ENCODE measurements at places on chromosomes 3 and 15.
A peak's percentile ranks its signal among the peaks of the same experiment; 100 is the strongest.

- no peak for DNase-seq
Measured at GRCh38 chr15:93942269-93942694, 289.1 kb upstream of the MCTP2 start.

DNA sequence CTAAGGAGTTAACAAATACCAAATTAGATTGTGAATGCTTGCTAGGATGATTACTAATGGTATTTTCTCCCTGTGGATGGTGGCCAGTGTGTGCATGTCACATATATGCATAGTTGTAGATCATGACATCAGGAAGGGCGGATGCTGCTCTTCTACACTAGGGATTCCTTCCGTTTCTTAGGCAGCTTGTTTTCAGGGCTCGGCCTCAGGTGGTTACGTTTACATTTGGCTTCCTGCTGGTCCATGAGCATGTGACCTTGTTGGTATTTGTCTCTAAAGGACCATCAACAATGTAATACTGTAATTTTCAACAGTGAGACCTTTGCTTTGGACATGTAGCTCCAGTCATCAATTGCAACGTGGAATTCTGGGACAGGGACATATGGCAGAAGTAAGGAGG, 221.4 kb downstream of the NR1D2 start:
- no peak for DNase-seq

DNA sequence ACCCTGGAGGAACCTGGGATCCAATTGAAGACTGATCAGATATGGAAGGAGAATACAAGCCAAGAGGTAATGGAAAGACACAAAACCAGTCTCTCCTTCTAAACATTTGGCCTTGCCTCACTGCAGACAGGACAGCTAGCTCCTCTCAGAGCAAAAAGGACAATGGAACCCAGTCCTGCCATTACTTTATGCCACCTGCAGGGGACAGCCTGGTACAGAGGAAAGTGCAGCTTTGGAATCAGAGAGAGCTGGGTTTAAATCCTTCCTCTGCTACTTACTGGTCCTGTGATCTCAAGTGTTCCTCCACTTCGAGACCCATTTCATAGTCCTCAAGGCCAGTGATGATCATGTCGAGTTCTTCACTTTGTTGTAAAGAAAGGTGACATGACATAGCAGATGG, 159.4 kb upstream of the SMAD3 start:
- DNase-seq, result no peak

GRCh38 chr3:156429125-156429524, 125.8 kb downstream of the SSR3 start:
- no peak for DNase-seq

DNA sequence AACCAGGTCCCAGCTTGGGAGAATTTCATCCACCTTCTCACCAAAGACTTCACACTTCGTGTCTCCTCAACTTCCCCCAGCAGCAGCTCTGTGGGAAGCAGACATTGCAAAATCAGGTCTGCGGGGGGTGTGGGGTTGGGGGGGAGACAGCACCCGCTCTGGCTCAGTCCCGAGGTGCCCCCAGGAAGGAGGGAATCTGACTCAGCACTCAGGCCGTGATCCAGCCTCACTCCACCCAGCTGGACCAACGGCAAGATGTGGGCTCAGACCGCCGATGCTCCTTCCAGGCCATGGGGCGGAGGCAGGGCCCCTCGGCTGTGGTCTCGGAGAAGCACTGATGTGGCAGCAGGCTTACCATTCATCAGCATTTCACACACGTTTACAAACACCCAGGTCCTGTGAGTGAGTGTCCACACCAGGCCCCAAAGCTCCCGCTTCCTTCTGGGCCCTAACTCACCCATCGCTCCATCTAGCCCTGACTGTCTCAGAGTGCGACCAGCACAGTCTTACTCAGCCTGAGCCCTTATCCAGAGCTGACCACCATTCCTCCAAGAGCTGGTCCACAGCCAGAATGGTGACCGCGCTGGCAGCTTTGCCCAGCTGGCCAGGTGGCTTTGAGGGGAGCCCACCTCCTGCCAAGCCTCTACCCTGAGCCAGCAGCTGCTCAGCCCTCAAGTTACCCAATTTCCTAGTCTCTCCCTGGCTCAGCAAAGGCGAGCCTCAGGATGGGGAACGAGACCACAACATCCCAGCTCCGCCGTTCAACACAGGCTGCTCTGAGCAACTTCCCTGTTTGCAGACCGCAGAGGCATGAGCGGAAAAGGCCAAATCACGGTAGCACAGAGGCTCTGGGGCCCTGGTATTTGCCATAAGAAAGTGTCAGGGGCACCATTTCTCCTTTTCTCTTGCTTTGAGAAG, 3.3 kb downstream of the STAB1 start:
- DNase-seq, result peak; percentile 98

DNA sequence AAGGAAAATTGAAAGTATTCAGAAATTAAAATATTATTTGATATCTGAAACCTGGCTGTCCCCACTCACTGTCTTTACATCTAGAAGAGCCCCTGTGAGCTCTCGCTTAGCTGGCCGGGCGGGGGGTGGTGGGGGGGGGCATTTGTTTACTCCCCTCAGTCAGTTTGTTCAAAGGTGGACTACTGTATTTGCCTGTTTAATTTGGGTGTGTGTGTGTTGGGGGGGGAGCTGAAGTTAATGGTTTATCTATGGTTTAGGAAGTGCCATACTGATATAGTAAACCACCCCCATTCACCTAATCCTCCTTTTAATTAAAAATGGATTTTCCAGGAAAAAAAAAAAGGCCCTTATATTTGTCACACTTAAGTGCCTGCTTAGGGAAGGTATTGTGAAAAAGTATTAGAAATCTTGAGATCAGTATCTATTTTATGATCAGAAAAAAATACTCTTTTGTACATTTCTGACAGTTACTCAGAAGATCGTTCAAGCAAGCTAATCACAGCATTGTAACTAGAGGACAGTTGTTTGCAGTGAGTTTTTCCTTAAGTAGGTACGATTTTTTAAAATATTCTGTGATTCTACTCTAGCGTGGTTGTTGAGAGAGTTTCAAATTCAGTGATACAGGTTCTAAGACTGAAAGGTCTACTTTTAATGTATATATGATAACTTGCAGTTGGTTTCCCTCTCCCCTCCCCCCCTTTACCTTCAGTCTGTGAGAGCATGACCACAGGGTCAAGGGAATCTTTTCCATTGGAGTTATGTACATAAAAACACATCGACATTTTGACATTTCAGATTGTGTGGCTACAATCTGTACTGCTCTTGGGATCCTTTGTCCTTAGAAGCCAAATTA, 8.5 kb downstream of the NR2F2 start:
- DNase-seq, result no peak
